ENCODE measurements at places on chromosomes 7 and 10.

- DNase-seq: peak; percentile 50
Observed at GRCh38 chr10:119207713-119208552, 562 bp downstream of the GRK5 start.

DNA sequence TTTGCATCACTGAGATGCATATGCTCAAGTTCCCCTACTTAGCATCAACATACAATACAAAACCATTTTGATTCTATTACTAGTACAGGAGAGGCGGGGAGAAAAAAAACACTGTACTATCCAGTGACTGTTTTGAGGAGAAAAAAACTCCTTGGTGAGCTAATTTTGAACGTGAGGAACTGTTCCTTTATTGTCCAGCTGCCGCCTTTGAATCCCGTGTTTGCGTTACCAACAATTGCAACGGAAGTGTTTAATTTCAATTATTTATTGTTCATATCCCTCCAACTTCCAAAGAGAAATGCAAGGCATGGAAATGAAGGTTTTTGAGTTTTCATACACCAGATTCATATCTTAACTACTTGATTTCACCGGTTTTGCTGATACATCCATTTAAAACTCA is 66.4 kb upstream of the ARHGAP21 start:
- no peak for DNase-seq

DNA sequence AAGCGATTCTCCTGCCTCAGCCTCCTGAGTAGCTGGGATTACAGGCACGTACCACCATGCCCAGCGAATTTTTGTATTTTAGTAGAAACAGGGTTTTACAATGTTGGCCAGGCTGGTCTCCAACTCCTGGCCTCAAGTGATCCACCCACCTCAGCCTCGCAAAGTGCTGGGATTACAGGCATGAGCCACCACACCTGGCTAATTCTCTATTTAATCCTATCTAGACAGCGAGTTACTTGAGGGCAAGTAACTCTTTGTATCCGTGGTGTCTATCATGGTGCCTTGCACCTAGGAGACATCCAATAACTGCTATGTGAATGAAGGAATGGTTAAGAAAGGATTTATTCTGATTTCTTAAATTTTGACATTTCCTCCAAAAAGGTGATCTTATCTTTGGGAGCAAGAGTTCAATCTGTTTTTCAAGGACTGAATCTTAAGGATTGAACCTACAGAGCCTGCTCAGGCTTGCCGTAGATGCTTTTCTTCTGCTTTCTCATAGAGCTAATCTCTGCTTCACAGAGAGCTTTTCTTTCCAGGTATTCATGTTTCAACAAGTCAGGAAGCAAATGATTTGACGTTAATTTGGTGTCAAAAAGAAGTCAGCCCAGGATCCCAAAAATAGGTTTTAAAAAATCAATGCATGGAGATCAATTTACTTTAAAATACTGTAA is 101.6 kb downstream of the CUL2 start:
- DNase-seq: no peak

- no peak for DNase-seq
Observed at GRCh38 chr7:155256761-155257481, 40.8 kb upstream of the INSIG1 start.

Measured in myocyte (in vitro differentiated cells).